Vagina (tissue), 2 donors: ENCODE measurements at places on chromosomes 1 and 21.

DNA sequence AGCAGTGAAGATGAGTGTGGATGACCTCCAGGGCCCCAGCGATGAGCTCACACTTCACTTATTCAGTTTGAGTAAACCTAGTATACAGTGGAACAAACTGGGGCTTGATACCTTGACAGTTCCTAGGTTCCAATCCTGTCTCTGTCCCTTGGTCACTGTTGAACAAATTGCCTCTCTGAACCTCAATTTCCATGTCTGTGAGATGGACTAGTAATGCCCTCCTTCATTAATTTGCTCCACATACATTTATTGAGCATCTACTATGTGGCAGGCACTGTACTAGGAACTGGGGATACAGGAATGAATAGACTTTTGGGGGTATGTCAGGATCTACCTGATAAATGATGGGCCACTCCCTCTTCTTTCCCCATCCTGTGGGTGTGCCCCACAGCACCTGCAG lies 57.3 kb downstream of the SDC3 start:
- no peak for DNase-seq

DNA sequence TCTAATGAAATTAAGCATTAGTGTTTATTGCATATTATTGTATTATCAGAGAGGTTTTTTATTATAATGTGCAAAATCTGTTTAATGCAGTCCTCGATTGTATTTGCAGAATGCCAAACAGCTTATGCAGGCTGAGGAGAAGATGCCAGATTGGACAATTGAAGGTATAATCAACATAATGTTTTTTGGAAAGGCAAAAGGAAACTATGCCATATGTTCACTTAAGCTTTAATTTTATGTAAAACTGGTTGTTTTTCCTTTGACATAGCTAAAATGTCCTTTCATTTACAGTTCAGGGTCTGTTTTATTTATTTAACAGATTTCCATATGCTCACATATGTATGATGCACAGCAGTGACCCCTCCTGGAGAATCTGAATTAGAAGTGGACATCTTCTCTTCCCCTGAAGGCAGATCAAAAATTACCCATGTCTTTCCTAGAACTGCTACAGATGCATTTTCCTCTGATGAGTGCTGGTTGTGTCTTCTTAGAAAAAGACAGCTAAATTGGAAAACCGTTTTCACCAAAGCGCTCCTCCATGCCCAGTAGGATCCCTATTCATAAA lies 143.5 kb upstream of the USH2A start:
- no peak for DNase-seq

- DNase-seq = no peak
Measured at GRCh38 chr1:33424610-33425009, 6.3 kb downstream of the PHC2 start.

DNA sequence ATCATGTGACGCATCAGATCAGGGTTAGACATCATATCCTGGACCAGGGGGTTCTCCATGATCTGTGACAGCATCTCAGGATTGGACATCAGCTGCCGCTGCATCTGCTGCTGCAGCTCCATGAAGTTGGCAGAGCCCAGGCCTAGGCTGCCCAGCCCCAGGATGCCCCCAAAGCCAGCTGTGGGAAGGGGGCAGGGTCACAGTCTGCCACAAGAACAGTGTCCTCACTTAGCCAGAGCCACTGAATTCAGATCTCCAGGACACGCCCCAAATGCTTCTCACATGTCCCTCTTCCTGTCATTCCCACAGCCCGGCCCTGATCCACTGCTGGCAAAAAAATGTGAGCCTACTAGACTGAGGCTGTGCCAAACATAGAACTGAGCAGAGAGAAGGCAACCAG lies 3.2 kb downstream of the UBQLN4 start:
- no peak for DNase-seq

DNA sequence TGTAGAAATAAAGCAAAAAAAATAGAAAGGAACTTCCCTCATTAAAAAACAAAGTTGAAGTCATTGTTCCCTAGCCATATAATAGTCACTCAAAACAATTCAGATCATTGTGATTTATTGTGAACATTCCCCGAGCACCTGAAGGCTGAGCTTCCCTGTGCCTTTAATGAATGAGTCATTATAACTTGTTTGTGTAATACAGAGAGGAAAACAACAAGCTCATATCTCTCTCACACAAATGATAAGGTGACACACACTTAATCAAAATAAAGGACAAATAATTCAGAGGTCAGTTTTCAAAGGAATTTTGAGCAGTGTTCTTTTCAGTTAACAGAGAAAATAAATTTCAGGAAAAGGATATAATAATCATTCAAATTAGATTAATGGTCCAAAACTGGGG lies 326.2 kb downstream of the DUSP10 start:
- no peak for DNase-seq

DNA sequence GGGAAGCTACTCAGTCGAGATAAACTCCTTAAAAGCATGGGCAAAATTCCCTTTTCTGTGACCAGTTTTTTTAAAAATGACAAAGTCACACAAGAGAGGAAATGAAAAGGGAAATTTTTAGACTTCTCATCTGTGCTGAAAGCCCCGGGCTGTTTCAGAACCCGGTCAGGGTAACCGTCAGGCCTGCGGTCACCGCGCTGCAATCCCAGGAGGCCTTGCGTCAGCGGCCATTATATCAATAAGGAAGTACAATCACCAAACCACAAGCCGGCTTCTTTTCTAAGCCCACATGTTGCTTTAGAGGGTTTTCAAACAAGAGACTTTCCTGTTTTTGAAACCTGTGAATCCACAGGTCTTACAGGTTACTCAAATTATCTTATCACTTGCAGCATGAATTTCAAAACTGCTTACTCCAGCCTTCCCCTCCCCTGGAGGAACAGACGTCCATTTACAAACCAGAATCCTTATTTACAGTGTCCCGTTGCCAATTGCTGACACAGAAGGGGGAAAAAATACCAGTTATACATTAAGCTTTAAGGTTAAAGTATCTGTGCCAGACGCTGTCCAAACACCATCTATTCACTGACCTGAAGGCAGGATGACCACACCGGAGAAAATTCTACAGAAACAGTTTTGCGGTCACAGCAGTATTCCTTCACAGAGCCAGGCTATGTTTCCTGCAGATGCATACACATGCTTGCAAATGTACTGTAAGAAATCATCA lies 165.3 kb downstream of the TOMM20 start:
- peak; percentile 87 for DNase-seq
